ENCODE measurements at places on chromosomes 2 and 18. TPM values are rescaled to one million over a fixed set of nuclear protein-coding genes. Genes with fewer than 3 reads are reported as not detected.
A peak's percentile ranks its signal among the peaks of the same experiment; 100 is the strongest.

DNA sequence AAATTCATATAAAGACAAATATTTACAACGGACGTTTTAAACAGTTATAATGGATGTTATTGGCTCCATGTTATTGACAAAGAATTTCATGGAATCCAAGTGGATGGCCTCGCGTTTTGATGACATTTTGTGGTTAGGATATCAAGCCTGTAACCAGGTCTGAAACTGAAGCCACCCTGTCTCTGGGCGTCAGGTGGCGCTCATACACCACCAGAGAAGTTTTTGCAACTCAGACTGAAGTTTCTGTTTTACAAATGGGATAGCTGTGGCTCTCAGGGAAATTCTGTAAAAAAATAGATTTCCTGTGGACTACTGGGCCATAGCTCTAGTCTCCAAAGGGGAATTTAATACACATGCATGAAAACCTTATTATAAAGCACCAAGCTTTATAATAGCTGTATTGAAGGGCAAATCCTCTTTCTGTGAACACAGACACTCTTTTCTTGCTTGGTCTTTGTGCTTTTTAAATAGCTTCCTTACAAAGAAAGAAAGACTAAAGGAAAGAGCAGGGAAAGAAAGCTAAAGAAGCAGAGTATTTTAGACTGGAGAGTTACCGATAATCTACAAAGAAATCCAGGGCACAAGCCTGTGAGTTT, 86.7 kb downstream of the C18orf54 start:
- DNase-seq, result no peak

DNA sequence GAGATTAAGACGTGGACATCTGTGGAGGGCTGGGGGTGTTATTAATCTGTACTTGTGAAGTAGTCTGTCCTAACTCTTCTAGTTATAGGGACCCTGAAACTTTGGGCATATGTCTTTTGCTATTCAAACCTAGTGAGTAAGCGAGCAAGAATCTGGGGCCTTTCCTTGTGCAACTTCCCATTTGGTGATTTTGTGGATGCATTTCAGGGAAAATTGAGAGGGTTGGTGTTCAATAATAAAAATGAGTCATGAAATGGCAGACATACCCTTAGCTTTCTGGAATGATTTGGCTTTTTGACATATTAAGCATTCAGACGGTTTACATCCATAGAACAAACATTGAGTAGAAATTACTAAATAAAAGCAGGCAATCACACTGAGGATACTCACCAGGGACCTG, 17.0 kb downstream of the COL4A4 start:
- DNase-seq, result no peak

DNA sequence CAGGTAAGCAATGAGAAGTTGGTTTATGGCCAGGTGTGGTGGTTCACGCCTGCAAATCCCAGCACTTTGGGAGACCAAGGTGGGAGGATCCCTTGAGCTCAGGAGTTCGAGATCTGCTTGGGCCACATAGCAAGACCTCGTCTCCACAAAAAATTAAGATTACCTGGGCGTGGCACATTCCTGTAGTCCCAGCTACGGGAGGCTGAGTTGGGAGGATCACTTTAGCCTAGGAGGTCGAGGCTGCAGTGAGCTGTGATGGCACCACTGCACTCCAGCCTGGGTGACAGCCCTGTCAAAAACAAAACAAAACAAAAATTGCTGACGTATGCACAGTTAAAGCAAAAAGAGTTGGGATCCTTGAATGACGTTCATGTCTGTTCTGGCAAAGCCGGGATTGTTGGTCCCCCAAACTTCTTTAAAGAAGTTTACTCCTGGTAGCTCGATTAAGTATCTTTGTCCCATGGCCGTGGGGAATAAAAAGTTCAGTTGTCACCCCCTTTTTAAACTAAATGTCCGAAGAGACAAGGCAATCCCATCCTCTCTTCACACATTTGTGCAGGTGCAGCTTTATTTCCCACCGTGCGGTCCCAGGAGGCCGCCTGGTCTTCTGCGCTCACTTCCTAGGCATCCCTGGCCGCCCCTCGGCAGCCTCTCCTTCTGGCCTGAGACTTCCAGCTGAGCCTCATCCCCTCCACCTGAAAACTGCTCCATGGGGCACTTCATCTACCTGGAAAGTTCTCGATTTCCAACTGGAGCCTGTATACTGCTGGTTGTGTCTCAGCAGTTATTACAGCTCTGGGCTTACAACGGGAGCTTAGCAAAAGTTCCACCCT, 762 bp upstream of the SPOPL start:
- DNase-seq, result no peak

- DNase-seq, result no peak
Observed at GRCh38 chr18:35876243-35876642, 96.2 kb upstream of the RMP24 start.

Gene C2orf80
- total RNA-seq, result not detected

DNA sequence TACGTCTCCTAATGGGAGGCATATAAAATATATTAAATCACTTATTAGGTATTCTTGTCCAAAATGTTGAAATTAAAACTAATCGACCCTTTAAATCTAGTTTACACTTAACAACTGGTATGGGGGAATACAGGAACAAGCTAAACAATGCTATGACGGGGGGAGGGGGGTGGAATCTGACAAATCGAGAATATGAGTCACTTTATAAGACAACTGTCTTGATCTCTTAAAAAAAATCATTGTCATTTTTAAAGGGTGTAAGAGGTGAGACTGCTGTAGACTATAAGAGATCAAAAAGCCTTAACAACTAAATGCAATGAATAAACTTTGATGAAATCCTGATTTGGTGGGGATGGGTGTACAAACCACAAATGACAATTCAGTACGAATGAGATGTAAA, 6.0 kb downstream of the MAP3K2 start:
- no peak for DNase-seq

GRCh38 chr2:168751104-168751740, 51.2 kb upstream of the NOSTRIN start:
- peak; percentile 27 for DNase-seq

Gene ITGB6
- 0.38 TPM for total RNA-seq

DNA sequence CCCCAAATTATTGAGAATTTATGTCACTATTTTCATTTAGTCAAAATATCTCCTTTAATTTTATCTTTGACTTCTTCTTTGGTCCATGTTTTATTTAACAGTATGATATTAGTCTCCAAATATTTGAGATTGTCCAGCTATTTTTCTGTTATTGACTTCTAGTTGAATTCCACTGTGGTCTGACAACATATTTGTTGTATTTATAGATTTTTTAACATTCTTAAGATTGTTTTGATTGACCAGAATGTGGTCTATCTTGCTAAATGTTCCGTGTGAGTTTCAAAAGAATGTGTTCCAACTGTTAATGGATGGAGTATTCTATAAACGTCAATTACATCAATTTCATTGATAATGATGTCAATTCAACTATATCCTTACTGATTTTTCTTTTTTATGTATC, 1452.1 kb downstream of the SUCLG1 start:
- DNase-seq, result no peak

- DNase-seq, result no peak
Observed at GRCh38 chr2:192948316-192948715, 753.6 kb upstream of the TMEFF2 start.

- DNase-seq, result no peak
Observed at GRCh38 chr2:169131587-169132512, 62.5 kb downstream of the DHRS9 start.

- no peak for DNase-seq
Observed at GRCh38 chr2:134307334-134307733, 53.5 kb downstream of the MGAT5 start.

GRCh38 chr2:151381266-151381665, 23.9 kb downstream of the TNFAIP6 start:
- no peak for DNase-seq

DNA sequence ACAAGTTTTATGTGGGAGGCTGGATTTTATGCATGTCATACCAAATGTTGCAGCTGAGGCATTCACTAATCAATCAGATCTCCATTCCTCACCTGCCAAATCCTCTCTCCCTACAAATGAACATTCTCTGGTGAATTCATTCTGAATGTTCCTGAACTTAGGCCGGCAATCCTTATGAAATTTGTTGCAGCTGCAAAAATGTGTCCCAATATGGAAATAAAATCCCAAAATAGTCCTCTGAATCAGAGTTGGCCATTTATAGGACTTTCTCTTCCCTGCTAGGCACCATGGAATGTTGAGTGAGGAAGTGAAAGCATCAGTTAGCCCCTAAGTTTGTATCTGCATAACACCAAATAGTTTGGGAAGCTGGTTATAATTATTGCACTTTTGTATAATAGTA, 25.6 kb downstream of the GCA start:
- DNase-seq, result no peak

- DNase-seq, result no peak
Observed at GRCh38 chr2:8915941-8916340, 78.5 kb upstream of the KIDINS220 start.

Gene MAP3K19
- total RNA-seq, result not detected

Measured in T-cell (primary cell).